ENCODE measurements at places on chromosomes 2 and 18. TPM values are rescaled to one million over a fixed set of nuclear protein-coding genes. Genes with fewer than 3 reads are reported as not detected.

EMILIN2 gene
- 19.3 TPM for total RNA-seq

ARL6IP6 gene
- total RNA-seq = 21.7 TPM

RBM44 gene
- 0.85 TPM for total RNA-seq

SYT4 gene
- total RNA-seq = 0.14 TPM

FSIP2 gene
- total RNA-seq = 0.57 TPM

DSC3 gene
- total RNA-seq = 6.9 TPM

HADHB gene
- total RNA-seq = 41.7 TPM

ST6GAL2 gene
- total RNA-seq = 0.94 TPM

SERPINB4 gene
- 2.5 TPM for total RNA-seq

PLEKHH2 gene
- 0.66 TPM for total RNA-seq

NEB gene
- total RNA-seq = 3.9 TPM

BOLL gene
- 0.05 TPM for total RNA-seq

CCL20 gene
- 2.8 TPM for total RNA-seq

ALPP gene
- total RNA-seq = 0.09 TPM

MBOAT2 gene
- total RNA-seq = 17.2 TPM

GPR148 gene
- total RNA-seq = not detected

ANAPC1 gene
- 34.1 TPM for total RNA-seq

ALLC gene
- total RNA-seq = 0.05 TPM

IL36G gene
- total RNA-seq = 0.24 TPM

ATP6V1C2 gene
- total RNA-seq = 0.57 TPM

CELF4 gene
- total RNA-seq = 0.05 TPM

CNNM3 gene
- 5.3 TPM for total RNA-seq

Data from thymus (tissue), 14 donors.